ENCODE measurements at places on chromosomes 5 and 9.

- DNase-seq = peak; percentile 62
Measured at GRCh38 chr9:121529237-121529987, 29.8 kb upstream of the GGTA1 start.

DNA sequence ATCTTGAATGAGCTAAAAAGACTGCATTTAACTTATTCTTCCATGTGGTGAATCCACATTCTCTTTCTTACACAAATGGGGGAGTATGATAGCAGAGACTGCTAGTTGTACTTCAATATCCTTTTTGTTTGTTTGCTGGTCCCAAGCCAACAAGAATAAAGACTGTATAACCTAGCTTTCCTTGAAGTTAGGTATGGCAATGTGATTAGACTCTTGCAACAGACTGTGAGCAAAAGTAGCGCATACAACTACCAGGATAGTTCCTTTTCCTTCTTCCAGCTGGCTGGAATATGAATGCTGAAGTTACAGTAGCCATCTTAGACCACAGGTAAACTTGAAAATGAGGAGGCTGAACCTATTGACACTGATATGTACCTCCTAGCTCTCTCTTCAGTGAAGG is 17.9 kb upstream of the KIF2A start:
- no peak for DNase-seq

GRCh38 chr5:1834721-1835429 is 33.7 kb downstream of the NDUFS6 start:
- DNase-seq = no peak

- DNase-seq = no peak
Measured at GRCh38 chr5:172728481-172729241, 42.3 kb downstream of the DUSP1 start.

DNA sequence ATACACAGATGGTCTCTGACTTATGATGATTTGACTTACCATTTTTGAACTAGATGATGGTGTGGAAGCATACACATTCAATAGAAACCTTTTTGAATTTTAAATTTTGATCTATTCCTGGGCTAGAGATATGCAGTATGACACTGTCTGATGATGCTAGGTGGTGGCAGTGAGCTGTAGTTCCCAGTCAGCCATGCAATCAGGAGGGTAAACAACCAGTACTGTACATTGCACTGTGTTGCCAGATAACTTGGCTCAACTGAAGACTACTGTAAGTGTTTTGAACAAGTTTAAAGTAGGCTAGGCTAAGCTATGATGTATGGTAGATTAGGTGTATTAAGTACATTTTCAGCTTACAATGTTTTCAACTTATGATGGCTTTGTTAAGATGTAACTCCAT is 859.1 kb upstream of the ARRDC3 start:
- DNase-seq = no peak

GRCh38 chr5:177997846-177998245 is 1.8 kb upstream of the PROP1 start:
- DNase-seq = no peak

DNA sequence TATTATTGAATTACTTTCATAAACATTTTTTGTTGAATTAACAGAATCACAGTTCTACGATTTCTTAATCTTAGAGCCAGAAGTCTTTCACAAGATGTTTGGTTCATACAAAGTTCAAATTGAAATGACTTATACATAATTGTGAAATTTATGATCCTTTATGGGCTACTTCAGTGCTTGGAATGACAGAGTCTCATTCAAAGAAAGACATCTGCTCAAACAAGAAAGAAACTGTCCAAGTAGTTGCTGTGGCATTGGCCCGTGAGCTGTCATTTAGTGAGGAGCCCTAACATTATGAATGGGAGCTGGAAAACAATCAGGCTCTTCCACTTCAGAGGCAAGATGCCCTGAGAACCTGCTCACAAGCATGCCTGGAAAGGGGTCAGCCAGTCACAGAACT is 63.4 kb downstream of the AUH start:
- no peak for DNase-seq

DNA sequence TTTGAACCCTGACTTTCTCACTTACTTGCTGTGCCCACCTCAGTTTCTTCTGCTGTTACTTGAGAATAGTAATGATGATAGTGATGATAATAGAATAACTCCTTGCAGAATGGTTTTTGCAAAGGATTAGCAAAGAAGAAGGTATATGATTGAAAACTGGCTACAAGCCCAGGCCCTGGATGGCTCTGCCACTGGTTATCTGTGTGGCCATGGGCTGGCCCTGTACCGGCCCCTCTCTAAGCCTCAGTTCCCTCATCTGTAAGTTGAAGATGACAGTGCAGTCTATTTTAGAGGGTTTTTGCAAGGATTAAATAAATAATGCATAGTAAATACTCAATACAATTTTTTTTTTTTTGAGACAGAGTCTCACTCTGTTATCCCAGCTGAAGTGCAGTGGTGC is 6.2 kb downstream of the TTLL11 start:
- DNase-seq = no peak

GRCh38 chr9:113274474-113275156 is 757 bp downstream of the CDC26 start:
- no peak for DNase-seq

GRCh38 chr9:79222483-79222882 is 349.3 kb upstream of the TLE4 start:
- DNase-seq = no peak

- no peak for DNase-seq
Measured at GRCh38 chr5:177261510-177261909, 42.0 kb downstream of the RAB24 start.

DNA sequence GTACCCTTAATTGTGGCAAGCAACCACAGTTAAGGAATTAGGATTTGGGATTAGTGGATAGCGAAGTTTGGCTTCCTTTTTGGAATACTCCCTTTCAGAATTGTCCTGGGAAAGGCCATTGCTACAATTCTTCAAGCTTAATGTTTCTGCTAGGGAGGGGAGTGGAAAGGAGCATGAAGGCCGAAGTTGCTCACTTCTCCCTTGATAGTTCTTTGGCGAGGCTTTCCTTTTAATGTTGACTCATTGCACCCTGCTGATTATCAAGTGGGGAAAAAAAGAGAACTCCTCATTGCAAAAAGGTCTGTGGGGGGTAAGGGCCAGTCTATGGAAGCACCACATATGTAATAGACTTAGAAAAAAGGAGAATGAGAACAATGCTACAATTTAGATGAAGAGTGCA is 30.7 kb downstream of the GRIN3A start:
- DNase-seq = no peak

- DNase-seq = no peak
Measured at GRCh38 chr5:133730866-133731265, 118.5 kb upstream of the FSTL4 start.

- no peak for DNase-seq
Measured at GRCh38 chr9:7973123-7973522, 173.5 kb upstream of the DMAC1 start.

DNA sequence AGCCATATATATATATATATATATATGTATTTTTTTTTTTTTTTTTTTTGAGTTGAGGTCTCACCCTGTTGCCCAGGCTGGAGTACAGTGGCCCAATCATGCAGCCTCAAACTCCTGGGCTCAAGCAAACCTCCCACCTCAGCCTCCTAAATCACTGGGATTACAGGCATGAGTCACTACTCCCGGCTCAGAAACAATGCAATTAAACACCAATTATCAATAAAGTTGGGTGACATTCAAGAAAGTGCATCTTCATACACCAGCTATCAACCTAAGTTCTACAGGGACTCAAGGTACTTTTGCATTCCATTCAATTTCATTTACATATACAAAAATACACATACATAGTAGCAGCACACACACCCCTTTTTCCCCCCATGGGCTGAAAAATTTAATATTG is 7.6 kb downstream of the FAM13B start:
- DNase-seq = no peak

GRCh38 chr9:136587944-136588662 is 42.3 kb upstream of the NOTCH1 start:
- DNase-seq = no peak

DNA sequence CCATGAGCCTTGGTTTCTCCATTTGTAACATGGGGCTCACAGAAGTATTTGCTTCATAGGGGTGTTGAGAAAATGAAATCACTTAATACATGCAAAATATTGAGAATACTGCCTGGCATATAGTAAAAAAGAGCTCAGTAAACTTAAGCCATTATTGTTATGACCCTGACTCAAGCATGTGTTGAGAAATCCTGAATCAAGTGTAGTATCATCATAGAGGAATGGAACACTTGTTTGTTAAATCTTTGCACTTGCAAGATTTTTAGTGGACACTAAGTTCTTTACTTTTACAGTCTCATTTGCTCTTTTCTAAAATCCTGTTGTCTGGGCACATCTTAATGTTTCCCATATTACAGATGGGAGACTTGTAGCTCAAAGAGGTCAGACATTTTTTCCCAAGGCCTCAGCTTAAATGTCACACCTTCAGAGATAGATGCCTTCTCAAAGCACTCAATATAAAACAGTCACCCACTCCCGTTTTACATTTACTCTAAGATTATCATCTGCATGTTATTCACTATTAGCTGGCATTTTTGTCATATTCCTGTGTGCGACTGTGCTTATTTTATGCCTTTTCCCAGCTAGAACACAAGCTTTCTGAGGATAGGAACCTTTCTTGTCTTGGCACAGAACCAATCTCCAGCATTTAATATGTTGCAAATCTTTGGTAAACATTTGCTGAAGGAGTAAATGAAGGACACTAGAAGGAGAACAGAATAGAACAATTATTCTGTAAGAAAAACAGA is 250.0 kb upstream of the TNC start:
- DNase-seq = no peak

DNA sequence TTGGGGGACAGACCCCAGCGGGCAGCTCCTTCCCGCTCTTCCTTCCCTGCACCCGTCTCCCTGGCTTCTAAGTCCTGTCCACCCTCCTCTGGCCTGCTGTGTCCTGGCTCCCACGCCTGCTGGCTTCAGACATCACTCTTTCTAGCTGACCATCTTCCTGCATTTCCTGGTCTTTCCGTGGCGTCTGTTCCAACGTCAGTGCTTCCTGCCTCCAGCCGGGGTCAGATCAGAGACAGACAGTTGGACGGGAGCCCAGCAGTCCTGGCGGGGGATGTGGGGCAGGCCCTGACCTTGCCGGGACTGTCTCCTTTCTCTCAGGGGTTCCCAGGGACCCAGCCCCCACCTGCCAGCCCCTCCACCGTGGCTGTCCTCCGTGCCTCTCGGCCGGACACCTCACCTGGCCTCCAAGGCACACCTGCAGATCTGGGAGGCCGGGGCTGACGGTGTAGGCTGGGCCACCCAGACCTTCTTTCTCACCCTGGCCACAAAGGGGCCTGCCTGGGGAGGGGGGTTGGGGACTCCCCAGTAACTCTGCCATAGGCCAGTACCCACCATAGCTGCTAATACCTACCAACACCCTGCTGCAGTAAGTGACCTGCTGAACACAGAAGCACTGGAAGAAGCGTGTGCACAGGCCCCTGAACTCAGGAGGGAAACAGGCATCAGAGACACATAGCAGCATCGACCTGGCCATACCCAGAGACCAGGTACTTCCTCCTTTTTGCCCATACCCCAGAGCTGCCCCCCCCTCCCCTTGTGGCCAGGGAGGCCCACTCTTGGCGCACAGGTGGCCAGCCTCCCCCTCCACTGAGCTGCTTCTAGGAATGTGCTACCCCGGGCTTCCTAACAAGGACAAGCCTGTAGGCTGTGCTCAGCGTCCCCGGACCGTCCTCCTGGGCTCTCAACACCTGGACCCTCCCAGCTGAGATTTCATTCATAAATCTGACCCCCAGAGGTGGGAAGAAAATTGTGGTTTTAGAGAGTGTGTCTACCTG is 5.1 kb downstream of the NRARP start:
- no peak for DNase-seq

GRCh38 chr5:83097689-83098231 is 20.4 kb downstream of the XRCC4 start:
- no peak for DNase-seq
